ENCODE measurements at places on chromosomes 12 and 14.

DNA sequence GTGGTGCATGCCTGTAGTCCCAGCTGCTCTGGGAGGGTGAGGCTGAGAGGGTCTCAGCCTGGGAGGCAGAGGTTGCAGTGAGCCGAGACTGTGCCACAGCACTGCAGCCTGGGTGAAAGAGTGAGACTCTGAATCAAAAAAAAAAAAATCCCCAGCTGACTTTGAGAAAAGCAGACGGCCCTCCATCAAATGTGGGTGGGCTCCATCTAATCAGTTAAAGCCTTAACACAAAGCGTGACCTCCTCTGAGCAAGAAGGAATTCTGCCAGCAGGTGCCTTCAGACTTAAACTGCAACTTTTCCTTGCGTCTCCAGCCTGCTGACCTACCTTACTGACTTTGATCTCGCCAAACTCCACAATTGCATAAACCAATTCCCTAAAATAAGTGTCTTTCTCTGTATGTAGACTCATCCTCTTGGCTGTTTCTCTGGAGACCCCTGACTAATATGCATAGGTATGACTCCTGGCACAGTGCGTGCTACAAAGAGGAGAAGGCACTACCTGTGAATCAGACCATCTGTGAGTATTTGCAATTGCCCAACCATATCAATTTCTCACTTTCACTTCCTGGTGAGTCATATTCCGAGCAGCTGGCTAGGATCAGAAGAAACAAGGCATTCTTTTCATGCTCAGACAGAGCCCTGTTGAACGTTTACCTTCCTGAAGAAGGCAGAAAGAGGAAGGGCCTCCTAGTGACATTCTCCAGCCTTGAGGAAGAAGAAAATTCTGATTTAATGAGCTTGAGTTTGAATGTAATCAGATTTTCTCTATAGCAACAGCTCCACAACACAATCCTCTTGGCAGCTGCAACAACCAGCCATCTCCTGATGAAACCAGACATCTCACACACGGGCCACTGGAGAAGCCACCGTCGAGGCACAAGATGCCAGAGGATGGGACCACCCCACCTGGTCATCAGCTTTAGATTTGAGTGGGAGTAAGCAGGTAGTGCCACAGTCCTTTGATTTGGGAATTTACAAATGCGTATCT, 54.3 kb downstream of the CLMN start:
- no peak for DNase-seq

DNA sequence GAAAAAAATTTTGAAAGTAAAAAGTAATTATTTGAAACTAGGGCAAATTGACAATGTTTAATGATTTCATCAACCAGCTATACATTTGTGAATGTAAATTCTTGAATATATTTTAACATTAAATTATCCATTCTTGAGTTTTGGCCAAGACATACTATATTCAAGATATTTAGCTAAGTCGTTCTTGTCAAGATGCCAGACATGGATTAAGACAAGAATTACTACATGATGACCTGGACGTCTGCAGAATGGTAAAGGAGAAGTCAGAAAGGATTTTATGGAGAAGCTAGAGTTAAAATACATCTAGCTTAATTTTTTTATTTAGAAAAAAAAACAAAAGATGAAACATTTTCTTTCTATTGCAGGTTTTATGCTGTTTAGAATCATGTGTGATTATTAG, 255.8 kb downstream of the TMTC2 start:
- no peak for DNase-seq

DNA sequence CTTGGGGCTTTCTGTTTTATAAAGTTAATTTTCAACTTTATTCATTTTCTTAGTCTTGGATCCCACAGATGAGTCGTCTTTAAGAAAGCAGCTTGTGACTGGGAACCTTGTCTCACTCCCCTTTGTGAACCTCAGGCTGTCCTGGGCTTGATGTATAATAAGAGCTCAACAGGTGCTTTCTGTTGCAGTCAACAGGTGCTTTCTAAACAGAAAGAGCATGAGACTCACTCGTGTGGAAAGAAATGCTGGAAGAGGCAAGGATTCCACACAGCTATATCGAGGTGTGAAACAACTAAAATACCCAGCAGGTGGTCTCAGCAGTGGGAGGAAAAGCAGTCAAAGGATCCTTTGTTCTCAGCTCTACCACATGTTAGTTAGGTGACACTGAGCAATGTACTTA, 398.9 kb downstream of the EGLN3 start:
- no peak for DNase-seq

DNA sequence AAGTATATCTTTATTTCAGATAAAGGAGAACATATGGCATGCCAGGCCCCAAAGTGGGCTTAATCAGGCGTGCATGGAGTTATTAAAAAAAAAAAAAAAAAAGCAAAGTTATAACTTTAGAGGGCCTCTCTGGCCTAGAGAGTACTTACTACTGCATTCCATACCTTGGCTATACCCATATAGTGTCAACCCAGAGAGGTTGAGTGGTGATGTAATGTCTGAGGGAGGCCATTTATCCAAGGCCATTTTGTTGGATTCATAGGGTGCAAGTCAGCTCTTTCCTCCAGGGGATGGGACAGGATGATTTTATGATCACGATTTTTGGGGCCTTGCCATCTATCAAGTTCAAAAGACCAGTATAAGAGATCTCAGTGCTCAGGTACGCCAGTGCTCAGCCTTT, 66.4 kb downstream of the DCAF5 start:
- DNase-seq = no peak

DNA sequence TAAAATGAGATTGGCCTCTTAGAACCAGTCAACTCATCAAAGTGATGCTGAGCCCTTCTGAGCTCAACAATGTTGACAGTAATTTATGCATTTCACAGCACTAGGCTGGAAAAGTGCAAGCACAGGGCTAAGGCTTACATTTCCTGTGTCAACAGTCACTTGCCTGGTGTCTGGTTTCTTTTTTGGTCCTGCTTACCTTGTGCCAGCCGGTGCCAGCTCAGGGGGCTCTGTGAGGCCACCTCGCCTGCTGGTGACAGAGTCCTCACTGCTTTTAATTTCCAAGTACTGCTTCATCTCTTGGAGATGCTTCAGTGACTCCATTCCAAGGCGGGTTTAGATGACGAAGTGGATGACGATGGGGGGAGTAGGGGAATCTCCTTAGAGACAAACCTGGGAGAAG, 53.1 kb upstream of the KCNA1 start:
- no peak for DNase-seq

DNA sequence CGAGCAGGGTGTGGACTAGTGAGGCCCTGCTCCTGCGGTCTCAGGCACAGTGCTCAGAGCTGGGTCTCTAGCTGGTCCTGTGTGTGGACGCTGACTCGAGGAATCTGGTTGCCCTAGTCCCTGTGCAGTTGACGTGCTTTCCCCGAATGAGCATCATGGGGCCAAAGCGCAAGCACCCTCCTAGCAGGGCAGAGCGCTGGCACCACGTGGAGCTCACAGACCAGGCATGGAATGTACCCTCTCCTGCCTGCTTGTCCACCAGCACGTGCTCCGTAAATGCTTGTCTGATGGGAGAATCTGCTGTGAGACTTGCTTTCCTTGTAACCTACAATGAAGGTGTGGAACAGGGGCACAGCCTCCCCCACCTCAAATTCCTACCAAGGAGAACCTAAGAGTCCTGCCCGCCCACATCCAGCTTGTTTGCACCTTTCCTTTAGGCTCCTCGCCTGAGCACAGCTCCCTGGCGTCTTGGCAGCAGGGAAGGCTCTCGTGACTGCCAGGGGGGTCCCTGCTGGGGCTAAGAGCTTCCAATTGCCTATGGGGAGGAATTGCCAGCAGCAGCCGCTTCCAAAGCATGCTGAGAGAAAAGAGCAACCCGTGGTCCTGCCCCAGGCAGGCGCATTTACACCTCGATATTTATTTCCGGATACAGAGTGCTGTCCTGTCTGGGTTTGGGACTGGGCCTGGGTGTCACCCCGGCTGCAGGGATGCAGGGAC, 125.0 kb downstream of the PIWIL1 start:
- DNase-seq = no peak

DNA sequence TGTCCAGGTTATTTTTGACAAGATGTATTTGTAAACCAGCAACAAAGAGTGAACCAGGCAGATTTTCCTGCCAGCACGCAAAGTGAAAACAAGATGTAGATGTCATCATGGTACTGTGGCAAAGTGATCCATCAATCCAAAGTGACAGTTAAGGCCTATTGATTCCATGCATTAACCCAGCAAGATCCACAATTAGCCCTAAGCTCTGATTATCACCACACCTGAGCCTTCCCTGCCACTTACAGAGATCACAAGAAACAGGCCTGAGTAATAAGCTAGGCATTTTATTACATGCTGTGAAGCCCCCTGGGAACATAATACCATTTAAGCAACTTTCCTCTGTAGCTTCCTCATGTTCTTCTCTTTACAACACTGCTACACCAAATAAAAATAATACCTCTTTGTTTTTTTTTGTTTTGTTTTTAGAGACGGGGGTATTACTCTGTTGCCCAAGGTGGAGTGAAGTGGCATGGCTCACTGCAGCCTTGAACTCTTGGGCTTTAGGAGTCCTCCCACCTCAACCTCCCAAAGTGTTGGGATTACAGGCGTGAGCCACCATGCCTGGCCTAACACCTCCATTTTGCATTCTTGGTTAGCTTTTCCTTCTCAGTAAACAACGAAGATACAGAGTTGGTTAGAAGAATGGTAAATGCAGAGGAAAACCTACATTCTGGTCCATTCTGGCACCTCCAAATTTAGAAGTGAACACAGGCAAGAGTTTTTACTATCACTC, 85.5 kb downstream of the STON2 start:
- no peak for DNase-seq

- no peak for DNase-seq
Observed at GRCh38 chr14:101729382-101729781, 32.1 kb upstream of the PPP2R5C start.

DNA sequence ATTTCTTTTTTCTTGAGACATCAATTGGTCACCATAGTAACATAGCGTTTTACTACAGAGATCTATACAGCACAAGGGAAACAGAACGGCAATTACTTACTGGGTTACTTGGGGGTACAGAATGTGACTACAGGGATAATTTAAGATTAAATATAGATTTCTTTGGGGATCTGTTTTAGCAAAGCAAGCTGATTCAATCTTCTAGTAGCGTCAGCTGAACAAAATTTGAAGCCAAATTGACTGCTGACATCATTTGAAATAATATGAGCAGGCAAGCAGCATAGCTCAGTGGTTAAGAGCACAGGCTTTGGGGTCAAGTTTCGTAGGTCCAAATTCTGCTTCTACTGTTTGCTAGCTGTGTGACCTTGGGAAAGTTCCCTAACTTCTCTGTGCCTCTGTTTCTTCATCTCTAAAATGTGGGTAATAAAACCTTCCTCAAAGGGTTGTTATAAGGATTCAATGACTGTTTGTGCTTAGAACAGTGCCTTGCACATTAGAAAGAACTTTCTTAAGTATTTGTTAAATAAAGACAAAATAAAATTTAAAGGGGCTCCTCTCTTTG, 12.8 kb downstream of the GPR19 start:
- DNase-seq = no peak

- no peak for DNase-seq
Observed at GRCh38 chr14:36301159-36301558, 19.3 kb downstream of the MBIP start.

- DNase-seq = no peak
Observed at GRCh38 chr14:30240018-30240417, 312.4 kb upstream of the PRKD1 start.

DNA sequence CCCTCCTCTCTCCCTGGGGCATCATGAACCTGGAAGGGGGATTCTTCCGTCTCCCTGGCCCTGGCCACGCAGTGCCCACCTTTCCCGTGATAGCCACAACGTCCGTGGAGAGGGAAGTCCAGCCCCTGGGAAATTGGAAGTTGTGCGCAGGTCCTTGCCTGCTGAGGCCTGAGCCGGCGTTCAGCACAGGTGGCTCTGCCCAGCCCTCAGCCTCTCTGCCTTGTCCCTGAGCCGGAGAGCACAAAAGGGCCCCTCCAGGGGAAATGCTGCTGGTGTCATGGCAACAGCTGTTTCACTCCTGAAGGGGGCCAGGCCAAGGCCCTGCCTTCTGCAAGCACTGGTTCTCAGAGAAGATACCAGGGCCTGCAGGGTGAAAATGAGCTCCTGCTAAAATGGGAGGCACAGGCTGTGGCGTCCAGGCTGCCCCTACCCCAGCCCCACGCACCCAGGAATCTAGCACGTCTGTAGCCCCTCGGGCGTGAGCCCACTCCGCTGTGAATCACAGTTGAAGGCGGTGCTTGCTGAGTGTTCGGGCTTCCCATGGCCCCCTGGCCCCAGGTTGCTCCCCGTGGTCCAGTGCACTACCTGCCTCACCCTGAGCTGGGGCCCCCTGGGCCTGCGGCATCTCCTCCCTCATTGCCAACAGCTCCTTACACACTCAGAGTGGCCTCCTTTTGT, 149.4 kb downstream of the ADGRD1 start:
- DNase-seq = no peak

DNA sequence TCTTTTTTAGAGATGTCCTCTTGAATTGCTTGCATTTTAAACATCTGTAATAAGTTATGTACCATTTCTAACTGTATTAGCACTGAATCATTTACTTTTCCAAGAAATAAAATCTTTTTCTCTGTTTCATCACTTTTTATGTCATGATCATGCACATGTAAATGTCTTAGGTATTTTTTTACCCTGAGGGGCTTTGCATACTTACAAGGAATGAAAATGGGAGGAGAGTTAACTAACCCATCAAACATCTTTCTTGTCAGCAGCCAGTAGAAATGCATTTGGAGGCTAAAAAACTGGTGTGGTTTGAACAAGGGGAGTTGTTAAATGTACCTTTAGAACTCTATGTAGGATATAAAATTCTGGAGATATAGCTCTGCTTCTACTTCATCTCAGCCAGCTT, 1080.3 kb downstream of the GALC start:
- DNase-seq = no peak

DNA sequence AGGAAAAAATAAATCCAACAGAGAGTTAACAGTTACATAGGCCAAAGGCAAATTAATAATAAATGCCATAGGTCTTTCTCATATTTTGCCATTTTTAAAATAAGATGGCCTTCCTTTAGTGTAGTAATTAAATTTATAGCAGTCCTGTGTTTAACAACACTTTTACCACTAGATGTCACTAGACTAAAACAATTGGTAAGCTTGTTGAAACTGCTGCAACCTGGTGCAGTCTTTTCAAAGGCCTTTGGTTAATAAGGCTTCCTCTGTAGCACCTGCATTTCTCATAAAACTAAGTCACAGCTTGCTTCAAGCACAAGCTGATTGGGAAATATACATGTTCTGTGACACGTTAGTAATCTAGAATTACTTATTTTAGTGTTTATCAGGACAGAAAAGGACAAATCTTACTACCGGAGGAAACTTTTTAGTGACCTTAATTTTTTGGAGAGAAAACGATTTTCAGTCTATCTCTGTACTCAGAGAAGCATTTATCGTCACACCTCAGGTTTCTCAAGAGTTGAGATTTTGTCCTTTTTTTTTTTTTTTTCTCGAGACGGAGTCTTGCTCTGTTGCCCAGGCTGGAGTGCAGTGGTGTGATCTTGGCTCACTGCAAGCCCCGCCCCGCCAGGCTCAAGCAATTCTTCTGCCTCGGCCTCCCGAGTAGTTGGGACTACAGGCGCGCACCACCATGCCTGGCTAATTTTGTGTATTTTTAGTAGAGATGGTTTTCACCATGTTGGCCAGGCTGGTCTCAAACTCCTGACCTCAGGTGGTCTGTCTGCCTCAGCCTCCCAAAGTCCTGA, 20.0 kb downstream of the BORCS5 start:
- DNase-seq = no peak

Data from activated gamma-delta T cell (primary cell).